ENCODE measurements at places on chromosomes 11 and 22. TPM values are rescaled to one million over a fixed set of nuclear protein-coding genes. Genes with fewer than 3 reads are reported as not detected.

GRCh38 chr11:117734601-117735024, 62.4 kb downstream of the DSCAML1 start:
- no peak for DNase-seq

GRCh38 chr22:37748659-37749058, 51.8 kb downstream of the TRIOBP start:
- DNase-seq = no peak

GRCh38 chr22:46452195-46453005, 85.0 kb downstream of the CELSR1 start:
- no peak for DNase-seq

Gene RBM7
- total RNA-seq = 39.7 TPM

GRCh38 chr22:21937041-21937820, 15.4 kb downstream of the PPM1F start:
- no peak for DNase-seq

- DNase-seq = peak; percentile 94
These were observed 384.8 kb downstream of the MN1 start for GRCh38 chr22:27416511-27417420.

- peak; percentile 51 for DNase-seq
These were observed at the start of gene SLC15A3 for GRCh38 chr11:60951904-60952741. TSS of gene SLC15A3 (minus strand) at chr11:60952176. CDS start at chr11:60951551, 625 bp downstream.

Gene SHISAL1
- total RNA-seq = 8.7 TPM

GRCh38 chr11:36432738-36433137, 77.3 kb downstream of the TRAF6 start:
- DNase-seq = no peak

DNA sequence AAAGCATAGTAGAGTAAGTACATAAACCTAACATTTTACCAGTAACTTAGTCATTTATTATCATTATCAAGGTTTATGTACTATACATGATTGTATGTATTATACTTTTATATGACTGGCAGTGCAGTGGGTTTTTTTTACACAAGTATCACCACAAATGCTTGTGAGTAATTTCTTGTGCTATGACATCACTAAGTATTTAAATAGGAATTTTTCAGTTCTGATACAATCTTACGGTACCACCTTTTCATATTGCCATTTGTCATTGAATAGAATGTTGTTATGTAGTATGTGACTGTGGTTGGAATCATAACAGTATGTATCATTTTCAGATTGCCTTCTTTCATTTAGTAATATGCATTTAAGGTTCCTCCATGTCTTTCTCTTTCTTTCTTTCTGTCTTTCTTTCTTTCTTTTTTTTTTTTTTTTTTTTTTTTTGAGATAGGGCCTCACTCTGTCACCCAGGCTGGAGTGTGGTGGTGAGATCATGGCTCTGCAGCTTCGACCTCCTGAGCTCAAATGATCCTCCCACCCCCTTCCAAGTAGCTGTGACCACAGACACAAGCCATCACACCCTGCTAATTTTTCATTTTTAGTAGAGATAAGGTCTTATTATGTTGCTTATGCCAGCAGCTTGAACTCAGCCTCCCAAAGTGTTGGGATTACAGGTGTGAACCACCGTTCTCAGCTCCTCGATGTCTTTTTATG, 18.6 kb downstream of the ATM start:
- no peak for DNase-seq

DNA sequence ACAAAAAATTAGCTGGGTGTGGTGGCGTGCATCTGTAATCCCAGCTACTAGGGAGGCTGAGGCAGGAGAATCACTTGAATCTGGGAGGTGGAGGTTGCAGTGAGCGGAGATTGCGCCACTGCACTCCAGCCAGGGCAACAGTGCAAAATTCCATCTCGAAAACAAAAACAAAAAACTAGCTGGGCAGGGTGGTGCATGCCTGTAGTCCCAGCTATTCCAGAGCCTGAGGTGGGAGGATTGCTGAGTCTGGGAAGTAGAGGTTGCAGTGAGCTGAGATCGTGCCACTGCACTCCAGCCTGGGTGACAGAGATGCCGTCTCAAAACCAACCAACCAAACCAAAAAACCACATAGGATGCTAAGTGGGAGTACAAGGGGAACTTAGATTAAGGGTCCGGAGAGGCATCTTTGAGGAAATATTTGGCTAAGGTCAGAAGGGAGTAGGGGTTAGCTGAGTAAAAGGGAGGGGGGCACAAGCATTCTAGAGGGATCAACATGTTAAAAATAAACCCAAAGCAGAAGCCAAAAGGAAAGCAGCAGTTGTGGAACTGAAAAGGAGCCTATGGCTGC, 10.2 kb downstream of the PHF5A start:
- DNase-seq = no peak

- no peak for DNase-seq
These were observed 10.4 kb upstream of the GRAMD4 start for GRCh38 chr22:46609724-46610201.

DNA sequence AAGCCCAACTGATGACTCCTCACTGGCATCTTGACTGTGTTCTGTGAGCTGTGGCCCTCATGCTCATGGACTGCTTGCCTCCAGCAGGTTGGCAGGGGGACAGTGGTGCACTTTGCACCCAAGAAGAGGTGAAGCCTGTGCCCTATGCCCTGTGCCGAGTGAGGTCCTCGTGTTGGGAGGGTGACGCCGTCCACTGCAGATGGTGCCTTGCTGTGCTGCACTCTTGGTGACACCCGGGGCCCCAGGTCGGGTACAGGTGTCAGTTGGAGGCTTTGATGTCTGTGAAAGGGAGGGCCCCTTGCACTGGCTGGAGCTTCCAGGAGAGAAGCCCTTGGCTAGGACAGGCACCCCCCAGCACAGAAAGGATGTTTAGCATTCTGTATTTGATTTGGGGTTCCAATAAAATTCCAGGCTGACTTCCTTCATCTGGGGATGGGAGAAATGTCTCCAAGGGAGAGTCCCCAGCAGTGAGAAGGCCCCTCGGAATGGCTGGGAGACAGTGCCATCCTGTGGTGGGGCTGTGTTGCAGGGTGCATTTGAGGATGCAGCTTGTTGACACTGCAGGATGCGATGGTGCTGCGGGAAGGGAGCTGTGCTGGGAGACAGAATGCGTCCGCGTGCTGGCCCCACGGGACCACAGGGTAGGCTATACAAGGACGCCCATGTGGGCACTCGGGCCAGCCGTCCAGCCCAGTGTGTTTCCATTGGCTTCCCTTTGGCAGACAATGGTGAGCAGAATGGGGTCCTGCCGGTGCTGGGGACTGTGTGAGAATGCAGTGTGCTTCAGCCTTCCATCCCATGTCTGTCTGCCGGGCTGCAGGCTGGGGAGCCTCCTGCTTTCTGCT, 2.5 kb upstream of the ZDHHC8 start:
- DNase-seq = peak; percentile 54

DNA sequence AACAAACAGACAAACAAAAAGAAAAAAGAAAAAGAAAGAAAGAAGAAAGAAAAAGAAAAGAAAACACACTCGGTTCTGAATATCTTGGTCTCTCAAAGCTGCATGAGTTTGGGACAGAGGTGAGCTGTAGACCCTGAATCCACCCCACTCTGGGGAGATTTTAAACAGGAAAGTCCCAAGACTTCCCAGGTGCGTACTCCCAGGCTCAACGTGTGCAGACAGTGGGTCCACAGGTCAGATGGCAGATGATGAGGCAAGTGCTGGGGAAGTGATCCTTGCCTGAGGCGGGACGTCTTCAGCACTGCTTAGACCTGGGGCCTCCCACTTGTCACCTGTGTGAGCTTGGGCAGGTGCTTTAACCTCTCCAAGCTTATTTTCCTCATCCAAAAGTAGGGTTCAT, 9.3 kb downstream of the CREB3L1 start:
- no peak for DNase-seq

Gene OR52I2
- total RNA-seq = not detected

GRCh38 chr11:43868852-43869567, 11.6 kb upstream of the ALKBH3 start:
- DNase-seq = peak; percentile 68

DNA sequence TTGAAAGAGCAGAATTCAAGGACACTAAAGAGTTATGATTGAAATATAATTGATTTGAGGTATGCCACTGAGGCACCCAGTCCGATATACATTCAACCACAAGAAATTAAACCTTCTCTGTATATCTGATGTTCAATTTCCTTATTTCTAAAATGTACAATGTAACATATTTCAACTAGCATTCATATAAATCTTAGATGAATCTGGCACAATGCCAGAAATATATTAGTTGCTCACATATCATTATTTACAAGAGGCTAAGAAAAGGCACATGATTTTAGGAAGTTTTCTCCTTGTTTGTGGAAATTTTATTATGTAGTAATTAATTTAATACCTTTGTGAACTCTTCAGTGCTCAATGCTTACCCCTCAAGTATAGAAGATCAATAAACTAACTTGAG, 532.3 kb downstream of the KCNA4 start:
- DNase-seq = no peak

GRCh38 chr22:35016909-35017308, 49.0 kb upstream of the ISX start:
- DNase-seq = no peak

Gene CHKA
- 11.8 TPM for total RNA-seq

- no peak for DNase-seq
These were observed 216.6 kb upstream of the NARS2 start for GRCh38 chr11:78791254-78791653.

Gene OR51I1
- total RNA-seq = not detected

DNA sequence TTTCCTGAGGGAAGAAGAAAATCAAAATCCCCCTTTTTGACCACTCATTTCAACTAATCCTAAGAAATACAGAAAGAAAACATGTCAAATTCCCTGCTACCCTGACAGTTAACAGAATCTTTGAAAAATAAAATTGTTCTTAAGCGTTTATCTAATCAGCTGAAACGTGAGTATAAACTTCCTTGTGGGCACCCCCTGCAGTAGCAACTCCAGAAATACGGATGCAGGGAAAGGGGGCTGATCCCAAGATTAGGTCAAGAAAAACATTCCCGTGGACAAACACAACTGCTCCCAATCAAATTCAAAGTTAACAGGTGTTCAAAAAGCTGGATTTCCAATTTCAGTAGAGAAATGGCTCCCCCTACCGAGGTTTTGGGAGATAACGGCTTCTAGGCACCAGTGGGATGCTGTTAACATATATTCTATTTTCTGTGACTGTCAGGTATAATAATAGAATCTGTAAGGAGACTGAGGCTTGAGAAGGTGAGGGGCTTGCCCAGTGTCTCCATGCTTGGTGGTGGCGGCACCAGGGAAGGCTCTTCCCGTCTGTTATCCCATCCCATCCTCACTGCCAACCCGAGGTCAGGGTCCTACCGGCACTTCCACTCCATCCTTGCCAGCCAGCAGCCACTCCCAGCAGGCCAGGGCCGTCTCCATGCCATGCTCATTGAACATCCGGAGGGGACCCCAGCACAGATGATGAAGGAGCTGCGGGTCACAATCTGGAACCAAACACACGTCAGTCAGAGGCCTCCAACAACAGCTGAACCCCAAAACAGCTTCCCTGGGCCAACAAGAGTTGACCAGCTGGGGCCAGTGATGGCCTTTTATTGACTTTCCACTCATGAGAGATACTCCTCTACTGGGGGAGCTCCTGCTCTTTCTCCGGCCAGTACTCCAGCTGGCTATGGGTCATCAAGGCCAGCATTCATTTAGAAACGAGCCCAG, 32.0 kb upstream of the SERPIND1 start:
- DNase-seq = no peak

Gene TFIP11
- total RNA-seq = 42.9 TPM

Gene THRSP
- not detected for total RNA-seq

DNA sequence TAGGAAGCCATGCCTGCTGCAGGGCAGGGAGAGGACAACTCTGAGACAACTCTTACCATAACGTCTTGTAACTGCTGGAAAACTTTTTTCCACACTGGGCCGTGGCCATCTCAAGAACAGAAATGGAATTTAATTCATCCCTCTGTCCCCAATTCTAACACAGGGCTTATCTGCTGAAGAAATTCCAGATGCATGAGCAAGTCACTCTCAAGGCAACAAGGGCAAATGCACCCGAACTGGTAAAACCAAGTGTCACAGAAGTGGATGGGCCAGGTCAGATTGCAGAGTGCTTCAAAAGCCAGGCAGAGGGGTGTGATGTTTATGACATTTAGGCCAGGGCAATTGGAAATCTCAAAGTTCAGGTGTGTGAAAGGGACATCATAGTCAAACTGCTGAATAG, 7.4 kb downstream of the SMPD1 start:
- no peak for DNase-seq

DNA sequence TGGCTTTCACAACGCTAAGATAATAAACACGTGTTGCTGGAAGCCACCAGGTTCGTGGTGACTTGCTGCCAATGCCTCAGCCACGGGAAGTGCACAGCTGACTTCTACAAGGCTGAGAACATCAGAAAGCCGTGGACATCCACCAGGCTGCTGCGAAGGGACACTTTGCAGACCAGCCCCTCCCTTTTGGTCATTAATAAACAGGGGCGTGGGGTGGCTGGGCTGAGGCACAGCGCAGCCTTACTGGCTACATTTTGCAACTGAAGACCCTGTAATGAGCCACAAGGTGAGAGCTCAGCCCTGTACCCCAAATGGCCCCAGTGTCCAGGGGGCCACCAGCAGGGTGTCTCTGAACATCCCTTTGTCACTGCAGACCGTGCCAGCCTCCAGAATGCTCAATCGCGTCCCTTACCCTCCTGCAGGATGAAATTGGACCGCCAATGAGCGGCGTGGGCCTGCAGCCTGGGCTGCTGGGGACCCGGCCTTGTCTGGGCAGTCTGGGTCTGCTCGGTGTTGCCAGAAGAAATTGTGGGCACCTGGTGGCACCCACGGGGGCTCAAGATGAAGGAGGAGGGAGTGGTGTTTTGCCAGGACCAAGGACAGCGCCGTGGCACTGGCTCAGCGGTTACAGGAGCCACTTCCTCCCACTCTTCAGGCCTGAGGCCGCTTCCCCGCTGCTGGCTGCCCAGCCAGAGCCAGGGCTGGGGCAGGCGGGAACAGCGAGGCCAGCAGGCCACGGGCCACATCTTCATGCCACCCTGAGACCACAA, 181.9 kb downstream of the CTTN start:
- no peak for DNase-seq

Gene SLC7A4
- total RNA-seq = not detected

All from Daoy (cell line).